ENCODE measurements at places on chromosomes 12 and 14.

GRCh38 chr14:49566714-49567113 lies 19.5 kb downstream of the RPS29 start:
- DNase-seq: no peak

GRCh38 chr14:71563492-71564153 lies 368.6 kb upstream of the RGS6 start:
- DNase-seq: no peak

DNA sequence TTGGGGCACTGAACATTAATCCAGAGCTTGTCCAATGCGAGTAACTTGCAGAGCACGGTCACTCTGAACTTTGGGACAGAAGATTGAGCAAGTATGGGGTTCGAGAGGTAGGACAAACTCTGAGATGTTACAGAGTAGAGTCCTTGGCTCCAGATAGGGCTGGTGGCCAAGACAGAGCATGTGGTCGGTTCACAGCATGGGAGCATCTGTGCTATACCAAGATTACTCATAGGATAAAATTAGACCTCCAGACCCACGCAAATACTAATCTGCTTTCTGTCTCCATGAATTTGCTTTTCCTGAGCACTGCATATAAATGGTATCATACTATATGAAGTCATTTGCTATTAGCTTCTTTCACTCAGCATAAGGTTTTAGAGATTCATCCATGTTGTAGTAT lies 93.4 kb upstream of the TBX5 start:
- DNase-seq: peak; percentile 77

DNA sequence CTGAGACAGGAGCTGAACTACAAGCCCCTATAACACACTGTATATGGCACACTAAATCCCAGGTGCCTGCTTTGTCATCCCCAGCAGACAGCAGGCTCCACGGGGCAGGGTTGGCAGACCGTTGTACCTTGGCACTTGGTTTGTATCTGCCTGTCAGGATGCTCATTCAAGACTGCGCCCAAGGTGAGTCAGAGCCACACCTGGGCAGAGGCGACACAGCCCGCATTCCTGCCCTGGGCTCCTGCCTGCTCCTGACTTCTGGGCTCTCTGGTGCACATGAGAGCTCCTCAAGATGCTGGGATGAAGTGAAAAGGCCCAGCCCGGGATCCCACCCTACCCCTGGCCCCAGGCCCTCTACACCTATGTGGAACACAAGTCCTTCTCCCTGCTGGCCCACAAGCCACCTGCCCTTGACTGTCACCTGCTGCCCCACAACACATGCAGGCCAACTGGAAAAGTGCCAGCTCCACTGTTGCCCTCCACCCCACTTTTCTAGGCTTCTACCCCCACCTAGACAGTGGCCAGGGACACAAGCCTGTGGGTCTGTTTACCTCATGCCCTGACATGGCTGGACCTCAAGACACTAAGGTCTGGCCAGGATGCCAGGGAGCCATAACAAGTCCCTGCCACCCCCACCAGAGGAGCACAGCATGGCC lies 30.8 kb upstream of the PNMA1 start:
- DNase-seq: no peak

All from GM23248 (cell line).